Stimulated activated CD8-positive, alpha-beta memory T cell treated with anti-CD3 and anti-CD28 coated beads, Interleukin-7, amount 100 ng/mL, for 1 hour (primary cell): ENCODE measurements at places on chromosomes 3 and 15.

- DNase-seq, result no peak
Measured at GRCh38 chr3:170027233-170028102, 10.3 kb upstream of the GPR160 start.

- DNase-seq, result no peak
Measured at GRCh38 chr3:188720636-188721035, 451.1 kb upstream of the TPRG1 start.

GRCh38 chr3:16433701-16434151, 79.8 kb downstream of the RFTN1 start:
- no peak for DNase-seq

GRCh38 chr3:9955067-9955502, 2.9 kb upstream of the PRRT3 start:
- DNase-seq, result no peak

DNA sequence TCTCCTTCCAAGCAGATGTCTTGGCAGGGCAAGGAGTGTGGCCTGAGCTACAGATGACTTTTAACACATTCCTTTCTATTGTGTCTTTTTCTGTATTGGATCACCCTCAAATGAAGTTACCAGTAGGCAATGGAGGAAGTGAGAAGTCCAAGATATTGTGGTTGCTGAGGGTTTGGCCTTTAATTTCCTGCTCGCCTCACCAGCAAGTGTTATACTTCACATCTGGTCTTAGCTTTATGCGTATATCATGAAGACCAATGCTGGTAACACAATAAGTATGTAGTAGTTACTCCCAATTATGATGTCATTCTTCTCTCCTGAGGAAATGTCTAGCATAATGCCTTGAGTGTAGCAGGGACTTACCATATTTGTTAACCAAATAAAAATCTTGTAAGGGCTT, 179.9 kb downstream of the ZIC1 start:
- no peak for DNase-seq

- DNase-seq, result no peak
Measured at GRCh38 chr3:143806038-143806437, 42.2 kb downstream of the SLC9A9 start.

DNA sequence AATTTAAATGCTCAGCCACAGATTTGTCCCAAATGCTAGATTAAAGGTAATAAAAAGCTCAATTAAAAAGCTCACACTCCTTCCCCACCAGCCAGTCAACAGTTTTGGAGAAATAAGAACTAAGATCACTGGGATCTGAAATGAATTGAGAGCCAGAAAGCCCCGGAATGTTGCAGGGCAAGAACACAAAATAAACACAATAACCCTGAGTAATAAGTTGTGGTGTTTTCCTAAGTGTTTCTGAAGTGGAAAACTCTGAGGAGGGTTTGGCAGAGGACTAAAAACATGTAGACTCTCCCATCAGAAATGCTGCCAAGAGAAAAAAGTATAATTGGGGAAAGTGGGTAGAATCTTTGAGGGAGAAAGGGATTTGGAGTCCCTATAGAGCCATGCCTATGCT, 127.8 kb downstream of the ABI3BP start:
- DNase-seq, result no peak

DNA sequence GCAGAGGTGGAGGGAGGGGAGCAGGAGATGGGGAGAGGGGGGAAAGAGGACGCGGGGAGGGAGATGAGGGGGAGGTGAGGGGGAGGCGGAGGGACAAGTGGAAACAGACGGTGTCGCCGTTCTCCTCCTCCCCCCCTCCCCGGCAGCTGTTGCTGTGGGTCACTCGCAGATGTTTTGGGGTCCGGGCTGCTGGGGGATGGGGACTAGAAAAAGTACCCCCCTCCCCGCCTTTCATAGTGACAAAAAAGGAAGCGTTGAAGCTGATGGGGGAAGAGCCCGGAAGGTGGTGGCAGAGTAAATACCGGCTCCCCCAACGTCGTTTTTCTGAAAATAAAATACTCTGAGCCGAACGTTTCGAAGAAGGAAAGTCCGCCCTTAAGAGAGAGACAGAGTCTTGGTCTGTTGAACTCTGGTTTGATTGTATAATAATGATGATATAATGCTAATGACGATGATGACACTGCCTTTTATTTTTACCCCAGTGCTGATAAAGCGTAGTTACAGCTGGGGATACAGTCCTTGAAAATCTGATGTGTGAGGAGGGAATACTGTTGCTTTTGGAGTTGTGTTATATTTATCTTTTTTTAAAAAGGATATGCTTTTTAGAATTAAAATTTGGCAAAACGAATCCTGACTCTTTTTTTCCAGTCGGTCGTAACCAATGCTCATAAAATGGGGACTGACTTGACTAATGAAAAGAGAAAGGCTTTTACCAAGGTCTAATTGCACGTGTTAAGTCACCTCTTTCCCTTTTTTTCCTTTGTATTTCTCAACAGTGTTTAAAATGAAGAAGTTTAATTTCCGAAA, 993 bp downstream of the STXBP5L start:
- DNase-seq, result no peak

GRCh38 chr15:62020576-62021160, 39.6 kb downstream of the VPS13C start:
- no peak for DNase-seq

DNA sequence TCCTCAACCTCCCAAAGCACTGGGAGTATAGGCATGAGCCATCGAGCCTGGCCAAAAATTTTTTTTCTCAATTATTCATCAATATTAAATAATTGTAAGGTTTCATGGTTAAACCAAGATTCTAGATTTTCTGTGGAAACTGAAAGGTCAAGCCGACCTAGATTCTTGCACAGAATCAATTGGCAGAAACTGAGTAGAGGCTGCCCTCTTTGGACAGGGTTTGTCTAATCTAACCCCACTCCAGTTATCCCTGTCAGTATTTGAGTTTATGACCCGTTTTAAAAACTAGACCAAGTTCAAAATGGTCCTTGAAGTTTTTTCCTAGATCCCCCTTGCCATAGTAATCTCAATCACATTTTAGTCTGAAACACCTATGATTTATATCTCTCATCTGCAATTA, 8.6 kb upstream of the ADAM10 start:
- no peak for DNase-seq

- peak; percentile 17 for DNase-seq
Measured at GRCh38 chr15:73677146-73677607, 7.0 kb upstream of the CD276 start.

- no peak for DNase-seq
Measured at GRCh38 chr3:37730825-37731224, 130.9 kb upstream of the CTDSPL start.

- DNase-seq, result no peak
Measured at GRCh38 chr3:43319376-43319775, 33.0 kb downstream of the SNRK start.

DNA sequence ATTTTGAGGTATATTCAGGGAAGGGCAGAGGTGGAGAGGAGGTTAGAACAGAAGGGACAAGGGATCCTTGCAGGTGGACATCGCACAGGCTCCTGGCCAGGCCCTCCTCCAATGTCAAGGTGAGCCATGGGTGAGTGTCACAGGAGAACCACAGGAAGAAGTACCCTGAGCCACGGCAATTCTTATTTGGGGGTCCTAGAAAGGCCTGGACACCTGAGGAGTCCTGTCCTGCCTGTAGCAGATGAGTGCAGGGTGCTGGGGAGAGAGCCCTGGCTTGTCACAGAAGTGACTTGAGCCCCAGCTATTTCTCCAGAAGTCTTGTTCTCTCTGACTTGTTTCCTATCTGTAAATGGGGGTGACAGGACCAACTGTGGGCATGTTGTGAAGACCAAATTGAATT, 4.3 kb downstream of the SLC6A20 start:
- no peak for DNase-seq

DNA sequence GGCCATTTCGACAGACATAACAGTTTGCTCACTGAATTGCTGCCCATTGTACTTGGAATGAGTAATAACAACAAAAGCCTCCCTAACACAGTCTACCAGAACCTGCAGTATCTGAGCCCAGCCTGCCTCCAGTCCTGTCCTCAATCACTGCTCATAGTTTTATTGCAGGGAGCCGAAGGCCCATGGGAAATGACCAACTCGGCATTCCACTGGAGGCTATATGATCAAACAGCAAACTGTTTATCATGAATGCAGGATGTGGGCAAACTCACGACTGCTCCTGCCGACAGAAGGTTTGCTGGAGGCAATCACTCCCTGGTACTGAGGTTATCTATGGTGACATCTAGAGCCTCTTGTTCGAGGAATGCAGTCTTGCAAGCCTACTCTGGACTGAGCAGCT, 46.3 kb downstream of the LSM3 start:
- no peak for DNase-seq

- DNase-seq, result no peak
Measured at GRCh38 chr3:1214933-1215332, 122.1 kb downstream of the CNTN6 start.

GRCh38 chr15:81843226-81843625, 202.6 kb downstream of the MEX3B start:
- no peak for DNase-seq

GRCh38 chr3:55488398-55489055, 1.4 kb upstream of the WNT5A start:
- no peak for DNase-seq
